ENCODE measurements at places on chromosomes 7 and 10.

GRCh38 chr7:80967071-80967916 is 48.4 kb upstream of the SEMA3C start:
- DNase-seq: no peak

DNA sequence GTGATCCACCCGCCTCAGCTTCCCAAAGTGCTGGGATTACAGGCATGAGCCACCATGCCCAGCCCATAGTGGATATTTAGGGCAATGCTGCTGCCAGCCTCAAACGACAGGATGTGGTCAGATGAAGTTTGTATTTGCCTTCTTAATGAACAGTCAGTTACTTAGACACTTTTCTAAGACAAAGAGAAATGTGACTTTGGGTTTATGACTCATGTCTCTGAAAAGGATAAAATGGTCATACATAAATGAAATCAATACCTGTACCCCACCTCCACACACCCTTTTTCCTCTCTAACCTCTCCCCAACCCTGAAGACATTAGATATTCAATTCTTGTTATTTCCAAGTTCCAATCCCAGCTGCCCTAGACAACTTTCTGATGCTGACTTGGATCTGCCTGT is 109.3 kb upstream of the INSIG1 start:
- no peak for DNase-seq

DNA sequence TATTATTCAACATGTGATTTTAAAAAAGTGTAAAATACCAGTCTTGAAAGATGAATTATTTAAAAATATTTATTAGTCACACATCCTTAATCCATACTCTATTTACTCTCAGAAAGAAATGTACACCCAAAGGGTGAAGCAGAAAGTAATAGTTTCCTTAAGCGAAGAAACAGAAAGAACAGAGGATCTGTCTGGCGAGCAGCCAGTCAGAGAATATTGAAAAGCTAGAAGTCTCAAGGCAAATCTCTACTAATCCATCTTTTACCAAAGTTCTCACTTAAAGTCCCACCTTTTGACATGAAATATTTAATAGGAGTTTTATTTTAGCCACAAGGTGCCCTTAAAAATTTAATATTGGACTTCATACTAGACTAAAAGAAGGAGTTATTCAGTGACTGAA is 46.7 kb downstream of the MKX start:
- DNase-seq: no peak

DNA sequence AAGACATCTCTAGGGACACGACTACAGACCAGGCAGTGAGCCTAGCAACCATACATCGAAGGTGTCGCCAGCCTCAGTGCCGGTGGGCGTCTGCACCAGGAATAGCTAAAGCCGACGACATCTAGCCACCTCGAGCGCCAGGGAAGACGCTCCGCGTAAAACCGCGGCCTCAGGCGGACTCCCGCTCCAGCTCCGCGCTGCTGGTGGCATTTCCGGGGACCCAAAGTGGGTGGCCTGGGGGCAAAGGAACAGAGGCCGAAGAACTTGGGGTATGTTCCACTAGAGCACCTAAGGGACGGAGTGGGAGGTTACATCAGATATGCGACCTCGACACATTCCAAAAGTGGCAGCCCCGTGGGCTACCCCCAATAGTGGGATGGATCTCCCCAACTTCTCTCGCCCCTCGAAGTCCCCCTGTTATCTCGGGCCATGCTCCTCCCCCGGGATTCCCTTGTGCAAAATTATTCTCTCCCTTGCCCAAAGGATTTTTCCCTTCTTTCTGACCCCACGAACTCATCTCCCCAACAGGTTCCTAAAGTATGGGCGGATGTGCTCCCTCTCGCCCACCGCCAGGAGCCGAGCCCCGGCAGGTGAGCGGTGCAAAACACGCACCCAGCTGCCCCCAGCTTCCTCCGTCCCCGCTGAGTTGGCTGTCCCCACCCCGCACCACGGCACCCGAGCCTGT is 1.2 kb downstream of the KCNMA1 start:
- no peak for DNase-seq

- no peak for DNase-seq
Observed at GRCh38 chr7:69502358-69502757, 95.9 kb upstream of the AUTS2 start.

- no peak for DNase-seq
Observed at GRCh38 chr7:128876978-128877755, 14.5 kb downstream of the ATP6V1F start.

DNA sequence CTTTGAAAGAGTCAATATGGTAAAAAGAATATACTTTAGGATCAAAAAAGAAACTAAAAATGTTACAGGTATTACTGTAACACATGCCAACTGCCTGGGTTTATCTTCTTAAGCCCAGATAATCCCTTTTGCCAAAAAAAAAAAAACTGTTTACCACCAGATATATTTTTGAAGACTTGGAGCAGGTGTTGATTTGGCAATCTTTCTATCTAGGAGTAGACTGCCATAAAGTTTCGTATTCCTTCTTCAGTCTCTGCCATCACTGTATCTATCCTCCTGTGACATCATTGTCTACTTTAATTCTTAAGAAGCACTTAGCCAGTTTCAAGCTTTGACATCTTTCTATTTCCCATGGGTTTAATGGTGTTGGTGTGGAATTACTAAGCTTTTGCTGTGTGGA is 161.0 kb downstream of the ST7 start:
- no peak for DNase-seq

- DNase-seq: no peak
Observed at GRCh38 chr7:128211626-128212025, 29.5 kb upstream of the LEP start.

- DNase-seq: no peak
Observed at GRCh38 chr10:61124756-61125530, 181.0 kb upstream of the RHOBTB1 start.

DNA sequence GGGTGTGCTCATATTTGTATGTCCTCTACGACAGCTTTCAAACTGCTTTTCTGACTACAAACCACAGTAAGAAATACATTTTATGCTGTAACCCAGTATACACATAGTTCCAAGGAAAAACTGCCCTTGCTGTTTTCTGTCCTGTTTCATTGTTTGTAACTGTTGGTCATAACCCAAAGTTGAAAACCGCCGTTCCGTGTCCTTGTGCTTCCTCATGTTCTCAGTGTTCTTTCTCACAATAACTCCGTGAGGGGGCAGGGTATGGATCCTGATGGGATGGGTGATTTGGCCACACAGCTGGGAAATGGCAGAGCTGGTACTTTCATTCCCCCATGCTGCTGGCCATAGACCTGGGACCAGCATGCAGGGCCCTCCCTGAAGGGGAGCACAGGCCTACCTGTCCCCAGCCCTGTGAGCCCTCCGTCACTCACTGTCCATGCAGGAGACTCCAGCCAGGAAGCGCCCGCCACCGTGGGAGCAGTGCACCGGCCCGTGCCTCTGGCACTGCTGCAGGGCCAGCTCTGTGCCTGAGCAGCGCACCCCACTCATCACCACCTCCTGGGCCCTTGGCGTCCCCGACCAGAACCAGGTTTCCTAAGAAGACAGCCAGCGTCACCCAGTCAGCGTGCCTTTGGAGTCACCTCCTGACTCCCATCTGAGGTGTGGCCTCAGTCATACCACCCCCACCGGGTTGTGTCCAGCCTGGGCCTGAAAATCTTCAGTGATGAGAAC is 12.7 kb downstream of the LOXL4 start:
- no peak for DNase-seq

GRCh38 chr10:89867964-89868363 is 166.6 kb downstream of the KIF20B start:
- no peak for DNase-seq

DNA sequence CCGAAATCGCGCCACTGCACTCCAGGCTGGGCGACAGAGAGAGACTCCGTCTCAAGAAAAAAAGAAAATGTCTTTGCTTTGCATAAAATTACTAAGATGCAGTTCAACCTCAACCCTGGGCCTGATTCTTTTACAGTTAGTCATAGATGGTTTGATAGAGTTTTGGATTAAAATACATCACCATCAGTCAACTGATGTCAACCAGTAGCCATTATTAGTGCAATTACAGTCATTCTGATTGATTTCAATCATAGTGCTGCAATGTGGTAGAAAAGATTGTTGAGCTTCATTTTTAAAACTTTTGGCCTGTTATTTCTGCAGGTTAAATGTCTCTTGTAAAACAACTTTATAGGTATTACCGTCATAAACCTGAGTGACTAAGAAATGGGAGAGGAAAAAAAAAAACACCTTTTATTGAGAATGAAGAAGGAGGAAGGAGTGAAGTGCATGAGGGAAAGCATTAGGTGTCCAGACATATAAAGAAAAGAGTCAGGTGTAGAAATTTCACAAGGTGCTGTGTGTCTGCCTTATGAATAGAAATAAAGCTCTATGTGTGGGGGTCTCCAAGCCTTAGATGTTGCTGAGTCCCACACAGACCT is 150.6 kb downstream of the TRIL start:
- no peak for DNase-seq

- no peak for DNase-seq
Observed at GRCh38 chr7:130970696-130971095, 236.7 kb upstream of the KLF14 start.

- DNase-seq: no peak
Observed at GRCh38 chr10:28678687-28679457, 1.6 kb downstream of the BAMBI start.

DNA sequence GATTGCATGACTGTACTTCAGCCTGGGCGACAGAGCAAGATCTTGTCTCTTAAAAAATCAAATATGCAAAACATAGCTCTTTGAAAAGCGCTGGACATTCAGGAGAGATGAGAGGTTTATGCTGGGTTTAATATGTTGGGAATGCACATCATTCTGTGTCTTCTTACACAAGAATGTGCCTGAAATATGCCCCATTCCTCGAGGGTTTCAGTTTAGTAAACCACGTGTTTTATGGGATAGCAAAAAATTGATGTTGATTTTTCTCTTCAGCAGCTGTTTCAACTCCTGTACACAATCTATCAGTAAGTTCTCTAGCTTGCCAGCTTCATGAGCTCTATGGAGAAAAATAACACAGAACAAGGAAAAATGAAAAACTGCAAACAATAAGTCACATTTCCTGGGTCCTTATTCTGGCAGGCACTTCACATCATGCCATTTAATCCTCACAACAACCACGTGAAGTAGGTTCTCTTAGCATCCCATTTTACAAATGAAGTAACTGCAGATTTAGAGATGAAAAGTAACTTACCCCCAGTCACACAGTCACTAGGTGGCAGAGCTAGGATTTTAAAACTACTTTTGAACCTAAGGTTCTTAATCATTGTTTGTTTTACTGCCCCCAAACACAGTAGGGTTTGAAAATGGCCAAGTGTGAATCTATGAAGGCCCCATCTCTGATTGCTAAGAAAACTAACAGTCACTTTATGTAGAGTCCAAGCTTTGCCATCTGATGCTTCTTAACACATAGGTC is 423.6 kb downstream of the PHTF2 start:
- no peak for DNase-seq

GRCh38 chr7:45116048-45116447 is 4.6 kb upstream of the TBRG4 start:
- no peak for DNase-seq

- DNase-seq: no peak
Observed at GRCh38 chr10:127406018-127406550, 143.0 kb upstream of the NPS start.

- DNase-seq: no peak
Observed at GRCh38 chr7:99955247-99955646, 20.6 kb downstream of the AZGP1 start.

DNA sequence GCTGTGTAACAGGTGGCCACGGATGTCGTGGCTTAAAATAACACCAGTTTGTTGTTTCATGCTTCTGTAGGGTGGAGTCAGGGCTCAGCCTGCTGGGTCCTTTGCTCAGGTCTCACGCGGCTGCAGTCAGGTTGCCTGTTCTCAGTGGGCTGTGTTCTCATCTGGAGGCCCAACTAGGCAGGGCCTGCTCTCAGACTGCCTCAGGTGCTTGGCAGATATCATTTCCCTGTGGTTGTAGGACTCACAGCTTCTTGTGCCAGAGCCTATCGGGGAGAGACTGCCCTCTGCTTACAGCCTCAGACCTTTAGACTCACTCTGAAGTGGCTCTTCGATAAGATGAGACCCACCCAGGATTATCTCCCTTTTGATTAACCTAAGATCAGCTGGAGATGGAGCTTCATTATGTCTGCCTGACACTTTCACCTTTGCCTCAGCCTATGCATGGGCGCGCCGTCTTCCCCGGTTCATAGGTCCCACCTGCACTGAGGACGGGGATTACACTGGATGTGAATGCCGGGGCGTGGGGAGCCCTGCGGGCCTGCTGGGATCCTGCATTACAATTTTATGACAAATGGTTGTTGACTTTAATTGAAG is 55.3 kb downstream of the INPP5A start:
- DNase-seq: no peak

- DNase-seq: no peak
Observed at GRCh38 chr10:86632951-86633350, 21.4 kb upstream of the OPN4 start.

DNA sequence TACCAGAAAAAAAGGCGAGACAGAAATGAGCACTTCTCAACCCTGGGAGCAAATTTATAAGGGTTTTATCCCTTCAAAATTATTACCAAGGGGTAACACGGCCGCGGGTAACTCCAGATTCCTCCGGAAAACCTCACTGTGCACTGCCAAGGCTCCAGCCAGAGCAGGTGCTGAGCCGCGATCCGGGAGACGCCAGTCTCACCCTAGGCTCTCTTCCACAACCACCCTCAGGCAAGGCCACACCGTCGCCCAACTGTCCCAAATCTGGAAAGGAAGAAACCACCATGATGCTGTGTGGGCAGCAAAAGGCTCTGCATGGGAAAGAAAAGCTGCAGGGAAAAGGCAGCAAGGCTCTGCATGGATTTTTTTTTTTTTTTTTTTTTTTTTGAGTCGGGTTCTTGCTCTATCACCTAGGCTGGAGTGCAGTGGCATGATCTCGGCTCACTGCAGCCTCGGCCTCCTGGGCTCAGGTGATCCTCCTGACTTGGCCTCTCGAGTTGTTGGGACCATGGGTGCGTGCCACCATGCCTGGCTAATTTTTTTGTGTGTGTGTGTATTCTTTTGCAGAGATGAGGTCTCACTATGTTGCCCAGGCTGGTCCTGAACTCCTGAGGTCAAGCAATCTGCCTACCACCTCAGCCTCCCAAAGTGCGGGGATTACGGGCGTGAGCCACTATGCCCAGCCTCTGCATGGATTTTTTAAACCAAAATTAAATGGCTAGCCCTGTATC is 39.0 kb downstream of the MAD1L1 start:
- DNase-seq: no peak

DNA sequence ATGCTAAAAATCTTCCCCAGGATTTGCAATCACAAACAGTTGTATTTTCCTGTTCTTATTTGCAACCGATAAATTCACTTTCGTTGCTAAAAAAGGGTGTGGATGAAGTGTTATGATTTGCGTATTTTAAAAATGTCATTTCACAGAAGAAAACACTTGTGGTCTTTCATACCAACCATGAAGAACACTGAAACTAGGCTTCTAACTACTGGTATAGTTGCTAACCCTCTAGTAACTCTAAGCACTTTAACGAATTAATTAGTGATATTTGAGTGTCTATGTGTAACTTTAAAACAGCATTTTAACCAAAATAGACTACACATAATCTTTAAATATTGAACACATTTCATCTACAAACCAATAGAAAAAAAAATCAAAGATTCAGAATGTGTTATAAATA is 188.1 kb upstream of the PTN start:
- DNase-seq: no peak

- no peak for DNase-seq
Observed at GRCh38 chr10:34434119-34434594, 380.9 kb downstream of the PARD3 start.
